C1 segment of cervical spinal cord (tissue), 14 donors: ENCODE measurements at places on chromosomes 1 and 21.
A peak's percentile ranks its signal among the peaks of the same experiment; 100 is the strongest.

DNA sequence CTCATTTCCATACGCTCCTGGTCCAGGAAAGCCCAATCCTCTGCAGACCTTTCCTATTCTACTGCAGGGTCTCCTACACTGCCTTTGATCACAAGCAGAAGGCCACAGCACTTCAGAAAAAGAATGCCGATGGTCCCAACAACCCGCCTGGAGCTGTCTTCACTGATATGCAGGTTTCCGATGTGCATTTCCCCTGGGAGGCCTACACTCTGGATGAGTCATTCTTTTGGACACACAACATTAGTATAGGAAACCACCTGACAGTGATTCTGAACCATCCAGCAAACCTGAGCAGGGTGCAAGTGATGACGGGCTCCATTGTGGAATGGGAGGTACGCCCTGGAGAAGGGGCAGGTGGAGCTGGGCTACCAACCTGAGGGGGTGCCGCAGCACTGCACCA lies 15.0 kb downstream of the PCAT6 start:
- no peak for DNase-seq

- peak; percentile 58 for DNase-seq
These were observed 769 bp downstream of the GALE start for GRCh38 chr1:23799570-23800399.

- no peak for DNase-seq
These were observed 260.8 kb downstream of the SPATA17 start for GRCh38 chr1:217891966-217892365.

DNA sequence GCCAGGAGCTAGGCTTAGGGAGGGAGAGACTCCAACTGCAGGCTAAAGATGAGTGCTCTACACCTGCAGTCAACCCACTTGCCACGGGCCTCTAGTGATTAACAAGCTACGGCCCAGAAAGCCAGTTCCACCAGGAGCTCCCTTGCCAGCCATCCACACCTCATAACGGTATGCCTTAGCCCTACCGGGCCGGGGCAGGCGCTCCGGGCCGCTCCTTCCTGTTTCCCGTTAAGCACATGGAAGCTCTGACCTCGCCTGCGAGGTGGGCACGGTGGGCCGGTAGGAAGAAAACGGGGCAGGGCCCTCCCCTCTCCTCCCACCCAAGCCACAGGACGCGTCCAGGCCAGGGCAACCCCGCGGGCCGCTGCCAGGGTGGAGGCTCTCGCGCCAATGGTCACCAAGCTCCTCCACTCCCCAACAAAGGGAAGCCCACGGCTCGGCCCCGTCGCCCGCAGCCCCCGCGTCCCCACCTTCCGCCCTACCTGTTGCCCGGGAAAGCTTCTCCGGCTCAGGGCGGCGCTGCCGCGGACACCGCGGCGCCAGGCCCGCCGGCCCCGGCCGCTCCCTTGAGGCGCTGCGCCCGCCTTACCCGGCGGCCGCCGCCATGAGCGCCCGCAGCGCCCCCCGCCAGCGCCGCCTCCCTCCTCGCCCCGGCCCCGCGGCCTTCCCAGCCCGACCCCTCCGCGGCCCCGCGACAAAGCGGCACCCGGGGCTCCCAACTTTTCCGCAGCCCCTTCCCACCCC lies 627 bp downstream of the CERS2 start:
- peak; percentile 80 for DNase-seq

DNA sequence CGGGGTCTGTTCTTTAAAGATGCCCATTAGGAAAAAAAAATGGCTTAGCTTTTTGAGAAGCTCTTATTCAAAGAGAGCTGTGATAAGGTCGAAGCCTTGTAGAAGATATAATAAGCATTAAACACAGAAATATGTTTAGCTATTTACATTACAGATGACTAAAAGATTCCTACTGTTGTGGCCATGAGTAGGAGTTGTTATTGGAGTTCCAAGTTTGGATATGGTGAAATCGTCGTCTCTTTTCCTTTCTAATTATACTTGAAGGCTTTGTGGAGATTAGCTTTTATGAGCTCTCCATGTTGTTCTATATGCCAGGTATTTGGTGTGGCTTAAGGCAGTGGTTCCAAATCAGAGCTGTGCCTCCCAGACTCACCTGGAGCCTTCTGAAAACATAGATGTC lies 79.9 kb upstream of the LAMC2 start:
- DNase-seq: no peak

GRCh38 chr1:245987219-245987545 lies 519.9 kb downstream of the SMYD3 start:
- DNase-seq: no peak

- no peak for DNase-seq
These were observed 433.3 kb downstream of the RPS6KC1 start for GRCh38 chr1:213484333-213484732.

GRCh38 chr1:189524501-189524900 lies 953.2 kb downstream of the BRINP3 start:
- no peak for DNase-seq

- DNase-seq: no peak
These were observed 345.5 kb upstream of the LYPLAL1 start for GRCh38 chr1:218828125-218828650.

DNA sequence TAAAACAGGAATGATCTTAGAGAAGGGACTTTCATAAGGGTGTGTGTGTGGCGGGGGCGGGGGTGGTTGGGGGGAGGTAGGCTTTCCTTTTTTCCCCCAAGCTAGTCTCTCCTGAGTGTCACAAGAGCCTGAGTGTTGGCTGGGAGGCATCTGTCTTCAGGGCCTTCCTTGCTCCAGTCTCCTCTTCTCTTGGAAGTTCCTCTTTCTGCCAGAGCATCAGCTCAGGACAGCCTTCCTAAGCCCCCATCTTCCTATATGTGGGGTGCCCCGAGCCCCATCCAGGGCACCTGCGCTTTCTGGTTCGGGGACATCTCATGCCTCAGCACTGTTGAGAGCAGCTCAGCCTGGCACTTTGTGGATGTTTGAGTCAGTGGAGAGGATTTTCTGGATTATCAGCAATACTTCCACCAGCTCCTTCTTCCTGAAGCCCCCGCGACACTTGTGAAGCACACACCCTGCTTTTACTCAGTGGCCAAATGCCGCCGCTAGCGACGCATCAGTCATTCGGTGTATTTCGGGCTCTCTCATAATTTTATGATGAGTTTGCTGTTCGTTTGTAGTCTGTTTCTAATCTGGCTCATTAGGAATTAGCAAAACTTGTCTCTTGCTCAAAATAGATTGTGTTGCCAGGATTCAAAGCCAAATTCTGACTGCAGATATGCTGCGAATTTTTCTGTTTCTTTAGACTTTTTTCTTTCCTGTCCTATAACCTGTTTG lies 61.7 kb downstream of the GALNT2 start:
- no peak for DNase-seq

- no peak for DNase-seq
These were observed 16.4 kb downstream of the ALDH4A1 start for GRCh38 chr1:18886003-18886335.

- DNase-seq: no peak
These were observed 17.0 kb downstream of the FAM151A start for GRCh38 chr1:54606096-54606989.

DNA sequence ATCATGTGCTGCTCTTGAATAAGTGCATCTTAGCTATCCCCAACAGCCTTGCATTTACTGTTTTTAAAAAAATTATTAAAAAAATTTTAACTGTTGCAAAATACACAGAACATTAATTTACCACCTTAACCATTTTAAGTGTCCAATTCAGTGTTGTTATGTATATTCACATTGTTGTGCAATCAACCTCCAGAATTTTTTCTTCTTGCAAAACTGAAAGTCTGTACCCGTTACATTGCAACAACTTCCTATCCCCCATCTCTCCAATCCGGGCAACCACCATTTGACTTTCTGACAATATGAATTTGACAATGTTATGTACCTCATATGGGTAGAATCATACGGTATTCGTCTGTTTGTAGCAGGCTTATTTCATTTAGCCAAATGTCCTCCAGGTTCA lies 83.1 kb downstream of the FMN2 start:
- DNase-seq: no peak

GRCh38 chr1:219726480-219727272 lies 113.8 kb upstream of the ZC3H11B start:
- no peak for DNase-seq

- no peak for DNase-seq
These were observed 1.5 kb downstream of the TRIM62 start for GRCh38 chr1:33180226-33180910.

DNA sequence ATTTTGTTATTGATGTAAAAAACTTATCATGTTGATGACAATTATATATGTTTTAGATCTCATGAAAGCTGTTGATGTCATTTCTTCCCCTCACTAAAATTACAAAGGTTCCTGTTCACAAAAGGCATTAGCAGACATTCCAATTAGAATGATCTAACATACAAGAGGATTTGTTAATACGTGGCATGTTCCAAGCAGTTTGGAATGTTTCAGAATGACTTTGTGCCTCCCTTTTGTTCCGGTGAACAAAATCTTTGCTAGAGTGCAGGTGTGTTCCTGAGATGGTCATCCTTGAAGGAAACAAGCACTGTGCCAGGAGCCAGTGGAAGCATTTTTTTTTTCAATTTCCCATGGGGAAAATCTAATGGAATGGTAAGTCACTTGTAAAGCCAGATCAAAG lies 108.0 kb upstream of the KCTD3 start:
- no peak for DNase-seq

GRCh38 chr21:44571844-44572782 lies 1.4 kb upstream of the KRTAP10-4 start:
- DNase-seq: no peak

DNA sequence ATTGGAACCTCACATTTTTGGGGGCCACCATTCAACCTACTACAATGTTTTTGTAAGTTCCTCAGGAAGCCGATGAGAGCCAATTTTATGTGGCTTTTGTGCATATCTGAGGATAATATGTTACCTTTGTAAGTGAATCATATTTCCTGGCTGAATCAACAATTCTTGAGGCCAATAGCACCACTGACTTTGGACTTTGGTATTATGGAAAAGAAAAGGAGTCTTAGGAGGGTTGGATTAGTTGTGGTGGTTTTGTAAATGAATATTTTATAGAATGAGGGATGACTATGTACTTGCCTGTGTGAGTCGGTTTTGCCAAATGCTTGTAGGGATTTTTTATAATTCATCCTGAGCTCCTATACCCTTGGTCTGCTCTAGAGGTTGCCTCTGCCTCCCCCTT lies 181.5 kb upstream of the HMGB4 start:
- DNase-seq: no peak

- DNase-seq: no peak
These were observed 803 bp downstream of the CHIT1 start for GRCh38 chr1:203228670-203229069.

- no peak for DNase-seq
These were observed 77.5 kb upstream of the KCNK2 start for GRCh38 chr1:215005078-215005477.

DNA sequence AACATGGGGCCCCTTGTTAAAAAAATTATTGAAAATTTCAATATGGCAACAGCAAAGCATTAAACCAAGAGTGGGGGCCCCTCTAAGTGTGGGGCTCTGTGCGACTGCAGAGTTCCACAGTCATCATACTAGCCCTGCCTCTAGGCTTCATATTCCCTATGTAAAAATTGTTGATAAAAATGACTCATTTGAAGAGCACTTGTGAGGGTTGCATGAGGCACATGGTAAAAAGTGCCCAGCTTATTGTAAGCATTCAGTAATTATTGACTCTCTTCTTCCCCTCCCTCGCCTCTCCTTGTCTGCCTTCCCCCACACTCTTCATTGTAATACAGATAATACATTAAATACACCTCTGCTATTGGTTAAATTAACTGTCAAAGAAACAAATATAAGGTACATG lies 86.7 kb upstream of the PTBP2 start:
- DNase-seq: no peak

- DNase-seq: no peak
These were observed 9.9 kb upstream of the MAPKAPK2 start for GRCh38 chr1:206674745-206675175.

DNA sequence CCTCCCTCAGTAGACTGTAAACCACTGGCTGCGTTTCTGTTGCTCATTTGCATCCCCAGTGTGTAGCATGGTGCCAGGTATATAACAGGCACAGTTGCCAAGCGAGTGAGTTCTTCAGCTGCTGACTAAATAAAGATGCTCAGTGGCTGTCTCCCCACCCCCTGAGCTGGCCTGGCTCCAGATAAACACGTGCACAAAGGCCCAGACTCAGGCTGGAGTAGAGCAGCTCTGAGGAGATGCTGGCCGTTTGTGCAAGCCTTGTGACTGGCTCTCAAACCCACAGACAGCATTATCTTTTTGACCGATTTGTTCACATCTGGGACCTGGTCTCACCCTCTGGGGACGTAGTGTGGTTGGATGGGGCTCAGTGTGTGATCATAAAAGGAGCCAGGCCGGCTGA lies 7.1 kb downstream of the CHRNB2 start:
- DNase-seq: no peak

DNA sequence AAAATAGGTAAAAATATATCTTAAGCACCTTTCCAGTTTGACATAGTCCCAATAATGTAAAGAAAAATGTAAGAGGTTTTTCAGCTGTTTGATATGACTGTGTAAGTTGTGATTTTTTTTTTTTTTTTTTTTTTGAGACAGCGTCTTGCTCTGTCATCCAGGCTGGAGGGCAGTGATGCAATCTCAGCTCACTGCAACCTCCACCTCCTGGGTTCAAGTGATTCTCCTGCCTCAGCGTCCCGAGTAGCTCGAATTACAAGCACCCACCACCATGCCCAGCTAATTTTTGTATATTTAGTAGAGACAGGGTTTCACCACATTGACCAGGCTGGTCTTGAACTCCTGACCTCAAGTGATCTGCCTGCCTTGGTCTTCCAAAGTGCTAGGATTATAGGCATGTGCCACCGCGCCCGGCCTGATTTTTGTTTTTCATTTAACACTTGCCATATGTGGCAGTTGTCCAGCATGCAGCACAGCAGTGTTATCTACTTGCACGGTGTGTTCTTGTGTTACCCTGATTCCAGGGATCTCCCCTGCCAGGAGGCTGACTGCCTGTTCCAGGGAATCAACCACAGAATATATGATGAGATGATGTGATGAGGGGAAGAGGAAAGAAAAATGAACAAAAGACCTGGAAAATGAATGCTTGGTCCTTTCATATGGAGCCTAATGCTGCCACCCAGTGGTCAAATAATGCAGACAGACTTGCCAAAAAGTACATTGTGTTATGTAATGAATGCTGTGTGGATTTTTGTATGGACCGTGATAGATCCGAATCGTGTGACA lies 79.0 kb downstream of the RAVER2 start:
- no peak for DNase-seq

DNA sequence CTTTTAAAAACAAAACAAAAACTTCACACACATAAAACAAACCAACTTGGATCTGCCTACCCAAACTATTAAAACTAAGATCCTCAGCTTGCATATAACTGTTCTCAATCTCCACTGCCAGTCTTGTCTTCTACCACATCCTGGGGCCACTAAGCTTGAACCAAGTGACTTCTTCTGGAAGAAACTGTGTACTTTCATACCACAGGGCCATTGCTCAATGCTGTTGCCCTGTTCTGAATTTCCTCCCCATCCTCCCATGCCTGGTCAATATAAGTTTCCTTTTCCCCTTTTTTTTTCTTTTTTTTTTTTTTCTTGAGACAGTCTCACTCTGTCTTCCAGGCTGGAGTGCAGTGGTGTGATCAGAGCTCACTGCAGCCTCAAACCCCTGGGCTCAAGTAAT lies 109.9 kb downstream of the KIAA0319L start:
- no peak for DNase-seq
